Stimulated activated CD8-positive, alpha-beta memory T cell treated with anti-CD3 and anti-CD28 coated beads, Interleukin-2, amount 100 ng/mL, for 48 hours (primary cell): ENCODE measurements at places on chromosomes 11 and 22.

DNA sequence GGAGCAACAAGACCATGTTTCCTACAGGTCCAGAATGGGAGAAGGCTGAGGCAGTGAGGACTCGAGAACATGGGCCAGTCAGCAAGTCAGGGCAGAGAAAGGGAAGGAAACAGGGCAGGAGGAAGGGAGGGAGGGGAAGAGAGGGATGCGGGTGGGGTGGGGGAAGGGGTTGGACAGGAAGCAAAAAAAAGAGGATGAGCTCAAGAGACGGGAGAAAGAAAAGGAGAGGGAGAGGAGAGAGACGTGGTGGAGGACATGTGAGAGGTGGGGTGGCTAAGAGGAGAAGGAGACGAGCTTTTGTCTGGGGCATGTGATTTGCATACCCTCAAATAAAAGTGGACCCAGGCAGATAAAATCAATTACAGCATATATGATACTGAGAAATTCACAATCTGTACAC lies 389.5 kb upstream of the B3GAT1 start:
- DNase-seq = no peak

DNA sequence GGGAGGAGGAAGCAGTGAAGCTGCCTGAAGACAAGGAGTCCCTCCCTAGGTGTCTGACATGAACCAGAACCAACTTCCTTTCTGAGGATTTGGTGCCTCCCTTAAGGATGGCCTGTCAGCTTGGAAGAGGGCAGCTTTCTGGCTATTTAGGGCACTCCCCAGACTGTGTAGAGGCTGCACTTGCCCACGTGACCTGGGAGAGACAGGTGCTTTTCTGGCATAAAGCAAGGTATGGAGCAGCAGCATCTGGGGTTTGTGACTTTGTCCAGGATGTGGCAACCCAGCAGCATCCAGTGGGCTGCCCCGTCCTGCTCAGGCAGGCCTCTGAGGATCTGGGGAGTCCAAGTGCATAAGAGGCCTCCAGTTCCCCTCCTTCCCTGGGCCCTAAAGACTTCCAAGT lies 42.0 kb upstream of the TLCD5 start:
- no peak for DNase-seq

DNA sequence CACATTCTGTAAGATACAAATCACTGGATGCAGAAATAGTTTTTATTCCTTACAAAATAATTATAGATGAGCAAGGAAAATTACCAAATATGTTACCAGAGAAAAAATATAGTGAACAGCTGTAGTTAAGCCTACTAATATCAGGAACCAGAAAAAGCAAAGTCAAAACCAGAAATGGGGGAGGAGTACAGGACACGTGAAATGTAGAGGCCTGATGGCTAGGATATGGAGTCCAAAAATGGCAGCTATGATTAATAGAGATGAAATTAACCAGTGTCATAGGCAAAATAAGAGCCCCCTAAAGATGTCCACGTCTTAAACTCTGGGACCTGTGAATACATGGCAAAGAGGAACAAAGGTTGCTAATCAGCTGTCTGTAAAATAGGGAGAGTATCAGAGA lies 34.1 kb downstream of the MRE11 start:
- DNase-seq = no peak

DNA sequence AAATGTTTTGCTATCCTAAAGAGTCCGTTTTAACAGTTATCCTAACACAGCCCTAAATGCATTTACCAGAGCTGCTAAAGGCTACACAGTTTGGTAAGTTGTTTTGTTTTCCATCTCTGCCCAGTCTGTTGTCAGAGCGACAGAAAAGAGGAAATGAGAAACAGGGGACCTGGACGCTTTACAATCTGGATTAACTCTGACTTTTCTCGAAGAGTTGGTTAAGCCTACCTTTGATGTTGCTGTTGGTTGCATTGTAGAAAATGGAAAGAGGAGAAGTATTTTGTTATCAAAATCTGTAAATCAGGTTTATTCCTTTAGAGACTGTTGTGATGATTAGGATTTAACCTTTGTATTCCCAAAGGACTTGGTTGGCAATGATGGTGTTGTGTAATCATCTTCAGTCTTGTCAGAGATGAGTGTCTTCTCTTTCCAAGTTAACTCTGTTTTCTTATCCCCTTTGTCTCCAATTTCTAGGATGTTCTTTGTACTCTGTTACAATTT lies 481 bp downstream of the ANGPTL5 start:
- no peak for DNase-seq

GRCh38 chr11:117305145-117305544 lies 10.9 kb downstream of the BACE1 start:
- no peak for DNase-seq

DNA sequence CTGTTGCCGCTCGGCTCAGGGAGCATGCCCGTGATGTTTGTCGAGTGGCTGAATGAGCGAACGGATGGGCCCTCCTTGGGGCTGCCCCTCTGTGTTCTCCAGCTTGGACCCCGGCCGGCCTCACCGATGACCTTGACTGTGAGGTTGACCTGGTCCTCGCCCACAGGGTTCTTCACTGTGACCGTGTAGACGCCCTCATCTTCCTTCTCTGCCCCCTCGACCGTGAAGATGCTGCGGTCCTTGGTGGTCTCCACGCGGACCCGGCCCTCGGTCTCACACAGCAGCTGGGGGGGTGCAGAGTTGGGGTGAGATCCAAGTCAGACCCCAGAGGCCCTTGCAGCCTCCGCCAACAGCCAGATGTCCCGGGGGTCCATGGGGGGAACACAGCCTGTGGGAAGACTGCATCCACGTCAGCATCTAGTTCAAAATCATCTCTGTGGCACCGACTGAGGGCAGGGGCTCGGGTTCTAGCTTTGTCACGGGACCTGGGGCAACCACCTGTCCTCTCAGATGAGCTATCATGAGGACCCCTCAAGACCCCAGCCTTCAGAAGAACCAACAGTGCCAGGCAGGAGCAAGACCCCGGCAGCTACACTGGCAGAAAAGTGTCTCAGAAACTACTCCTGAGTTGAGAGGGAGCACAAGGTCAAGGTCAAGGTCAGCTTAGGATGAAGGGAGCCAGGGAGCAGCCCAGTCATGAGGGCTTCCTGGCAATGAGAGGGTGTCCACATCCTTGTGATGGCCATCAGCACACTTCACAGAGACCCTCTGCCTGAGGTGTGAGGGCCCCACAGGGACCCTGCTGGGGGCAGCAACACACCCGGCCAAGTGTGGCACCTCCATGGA lies 13.9 kb downstream of the MYBPC3 start:
- DNase-seq = no peak

- no peak for DNase-seq
These were observed 609.0 kb upstream of the CNTN5 start for GRCh38 chr11:98411777-98412176.

DNA sequence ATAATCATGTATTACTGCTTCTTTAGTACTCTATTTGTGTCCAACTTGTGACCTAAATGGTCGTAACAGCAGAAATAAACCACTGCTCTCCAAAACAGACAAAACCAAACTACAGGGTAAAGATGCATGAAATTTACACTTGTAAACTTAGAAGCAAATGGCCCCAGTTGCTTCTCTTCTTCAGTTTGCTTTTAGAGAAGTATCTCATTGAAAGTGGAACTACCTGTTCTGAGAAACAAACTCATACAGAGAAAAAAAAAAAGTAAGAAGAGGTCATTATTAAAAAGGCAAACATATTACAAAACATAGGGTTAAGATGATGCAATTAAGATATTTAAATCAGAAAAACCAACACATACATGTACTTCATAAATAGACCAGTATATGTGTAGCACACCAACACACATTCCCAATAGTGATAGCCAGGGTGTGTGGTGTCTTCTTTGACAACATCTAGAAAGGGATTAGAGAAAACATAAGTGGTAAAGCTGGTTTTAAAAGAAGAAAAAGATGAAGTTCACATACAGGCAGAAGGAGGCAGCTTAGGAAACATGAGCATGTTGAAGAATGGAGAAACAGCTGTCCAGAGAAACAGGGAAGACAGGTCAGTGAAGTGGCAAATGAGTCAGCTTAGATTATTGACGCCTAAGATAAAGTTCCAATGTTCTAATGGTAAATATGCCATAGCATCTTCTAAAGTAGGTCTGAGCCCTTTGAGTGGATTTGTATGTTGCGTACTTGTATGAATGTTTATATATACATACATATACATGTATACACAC lies 844.7 kb upstream of the CCDC90B start:
- DNase-seq = no peak

- no peak for DNase-seq
These were observed 31.3 kb downstream of the SERPINH1 start for GRCh38 chr11:75593286-75593915.
